Adrenal gland (tissue), 19 donors: ENCODE measurements at places on chromosomes 3 and 15.

- no peak for DNase-seq
Measured at GRCh38 chr3:66598168-66598567, 97.3 kb upstream of the LRIG1 start.

GRCh38 chr3:52022323-52023100 is 26.8 kb upstream of the RPL29 start:
- no peak for DNase-seq

DNA sequence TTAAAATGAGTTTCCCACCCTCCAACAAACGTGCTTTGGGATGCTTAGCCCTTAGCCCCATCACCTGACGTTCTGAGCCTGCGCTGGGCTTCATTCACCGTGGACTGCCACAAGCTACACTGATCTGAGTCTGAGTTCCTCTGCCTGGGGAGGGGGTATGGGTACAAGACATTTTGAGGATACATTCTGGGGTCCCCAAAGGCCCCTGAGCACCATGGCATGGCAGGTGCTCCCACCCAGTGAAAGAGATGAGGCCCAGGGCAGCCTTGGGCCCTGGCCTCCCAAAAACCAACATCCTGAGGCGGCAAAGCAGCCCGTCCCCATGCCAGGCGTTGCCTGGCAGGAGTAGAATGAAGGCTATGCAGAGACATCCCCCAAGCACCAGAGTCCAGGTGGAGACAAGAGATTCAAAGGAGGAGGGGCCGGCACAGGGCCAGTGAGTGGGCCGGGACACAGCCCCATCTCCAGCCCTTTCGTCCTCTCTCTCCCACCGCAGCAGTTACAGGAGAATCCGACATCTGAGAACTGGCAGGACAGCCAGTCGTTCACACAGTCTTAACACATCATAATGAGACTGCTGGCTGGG is 74.5 kb downstream of the VGLL4 start:
- DNase-seq, result no peak

DNA sequence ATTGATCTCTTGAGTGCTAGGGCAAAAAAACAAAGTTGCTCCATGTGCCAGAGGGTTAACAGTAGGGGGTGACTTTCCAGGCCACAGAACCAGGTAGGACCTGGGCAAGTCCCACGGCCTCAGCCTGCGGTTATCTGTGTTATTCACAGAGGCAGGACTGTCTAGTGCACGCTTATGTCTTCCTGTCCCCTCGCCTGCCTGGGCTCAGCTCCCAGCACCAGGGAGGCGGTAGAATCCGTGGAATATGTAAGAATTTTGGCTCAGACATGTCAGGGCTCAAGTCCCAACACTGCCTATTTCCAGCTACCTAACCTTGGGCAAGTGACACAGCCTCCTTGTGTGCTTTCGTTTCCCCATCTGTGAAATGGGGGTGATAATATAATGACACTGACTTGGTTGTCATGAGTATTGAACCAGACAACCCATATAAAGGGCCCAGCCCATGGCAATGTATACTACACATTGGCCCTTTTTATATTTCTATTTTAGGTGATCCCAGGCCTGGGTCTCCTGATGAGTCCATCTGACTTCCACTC is 44.3 kb upstream of the FLNB start:
- DNase-seq, result no peak

GRCh38 chr3:166367947-166368533 is 530.8 kb upstream of the BCHE start:
- DNase-seq, result no peak

GRCh38 chr15:89501646-89502045 is 5.3 kb upstream of the RHCG start:
- DNase-seq, result no peak

GRCh38 chr15:37098468-37099318 is 1.7 kb downstream of the MEIS2 start:
- DNase-seq, result peak; percentile 67

- peak; percentile 24 for DNase-seq
Measured at GRCh38 chr15:93861956-93862741, 369.2 kb upstream of the MCTP2 start.

DNA sequence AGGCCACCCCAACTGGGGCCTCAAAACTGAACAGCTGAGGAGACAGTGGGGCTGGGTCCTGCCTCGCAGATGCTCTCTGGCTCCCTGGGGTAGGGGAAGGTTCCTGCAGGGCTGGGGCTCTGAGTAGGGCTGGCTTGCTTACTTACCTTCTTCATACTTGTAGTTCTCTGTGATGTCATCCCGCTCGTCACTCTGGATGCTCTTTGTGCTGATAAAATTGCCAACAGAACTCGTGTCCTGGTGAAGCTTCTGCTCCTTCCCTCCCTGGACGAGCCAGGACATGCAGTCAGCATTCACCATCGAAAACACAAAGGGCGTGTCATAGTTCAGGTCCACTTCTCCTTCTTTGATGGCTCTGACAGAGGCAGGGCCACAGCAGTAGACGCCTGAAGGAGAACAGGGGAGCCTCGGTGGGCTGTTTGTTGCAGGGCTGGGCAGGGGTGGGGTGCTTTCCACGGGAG is 17.9 kb upstream of the EPB42 start:
- DNase-seq, result no peak

DNA sequence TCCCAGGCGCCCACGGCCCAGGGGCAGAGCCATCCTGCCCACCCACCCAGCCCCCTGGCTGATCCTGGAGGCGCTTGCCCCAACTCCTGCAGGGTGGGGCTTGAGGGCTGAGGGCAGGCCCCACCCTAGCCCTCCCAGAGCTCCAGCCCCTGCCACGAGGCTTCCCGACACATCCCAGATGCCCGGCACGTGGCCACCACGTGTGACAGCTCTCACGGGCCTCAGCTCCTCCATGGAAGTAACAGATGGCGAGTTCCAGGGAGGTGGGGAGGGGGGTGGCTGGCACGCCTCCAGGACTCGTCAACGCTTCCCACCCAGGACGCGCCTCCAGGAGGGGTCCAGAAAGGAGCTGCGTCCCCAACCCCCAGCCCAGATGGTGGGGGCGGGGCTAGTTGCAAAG is 29.1 kb downstream of the PLXND1 start:
- DNase-seq, result no peak

DNA sequence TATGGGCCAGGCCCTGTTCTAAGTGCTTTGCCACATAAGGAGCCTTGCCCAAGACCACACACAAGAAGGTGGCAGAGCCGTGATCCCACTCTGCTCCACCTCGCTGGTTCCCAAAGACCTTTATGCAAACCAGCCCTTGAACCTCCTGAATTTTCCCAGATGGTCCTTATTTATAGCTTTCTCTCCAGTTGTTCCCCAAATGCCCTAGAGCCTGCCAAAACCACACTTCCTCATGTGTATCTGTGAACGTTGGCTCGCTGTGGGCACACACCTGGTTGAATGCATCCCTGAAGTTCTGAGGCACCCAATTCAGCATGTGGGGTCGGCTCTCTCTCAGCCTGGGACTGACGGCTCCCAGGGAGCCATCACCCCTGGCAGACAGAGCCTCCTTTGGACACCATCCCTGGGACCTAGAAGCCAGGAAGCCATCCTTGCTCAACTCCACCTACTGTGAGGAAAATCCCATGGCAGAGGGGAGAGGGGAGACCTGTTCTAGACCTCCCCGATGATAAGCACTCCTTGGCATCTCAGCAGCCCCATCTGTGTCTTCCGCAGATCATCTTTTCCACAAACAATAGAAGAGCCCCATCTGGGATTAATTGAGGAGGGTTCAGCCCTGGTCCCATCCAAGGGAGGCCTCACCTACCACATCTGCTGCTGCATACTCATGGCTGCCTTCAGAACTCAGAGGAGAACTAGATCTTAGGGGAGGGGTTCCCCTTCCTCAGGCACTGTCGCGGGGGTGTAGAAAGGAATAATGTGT is 42.3 kb upstream of the LIMD1 start:
- no peak for DNase-seq

DNA sequence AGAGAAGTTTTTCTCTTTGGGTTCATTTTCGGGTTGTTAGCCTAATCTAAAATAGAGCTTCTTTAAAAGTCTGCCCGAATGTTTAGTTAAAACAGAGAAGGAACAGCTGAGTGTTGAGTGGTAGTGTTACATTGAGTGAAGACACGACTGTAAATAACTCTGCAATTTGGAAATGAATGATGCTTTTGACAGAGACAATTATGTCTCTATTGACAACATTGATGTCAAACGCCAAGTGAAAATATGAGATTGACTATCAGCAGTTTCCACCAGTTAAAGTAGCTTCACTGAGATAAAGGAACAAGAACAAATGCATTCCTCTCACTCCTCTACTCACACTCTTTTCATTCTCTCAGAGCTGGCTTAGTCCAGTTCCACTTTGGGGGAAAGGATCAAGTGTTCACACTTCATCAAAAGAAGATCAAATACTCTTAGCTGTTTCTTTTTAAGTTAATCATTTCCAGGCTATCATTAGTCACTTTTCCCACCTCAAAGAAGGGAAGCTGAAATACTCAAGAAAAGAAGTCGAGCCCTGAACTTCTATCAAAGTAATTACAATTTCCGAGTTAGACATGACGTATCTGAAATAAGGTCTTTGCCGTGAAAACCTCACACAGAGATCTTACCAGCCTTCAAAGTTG is 399.1 kb upstream of the DPH6 start:
- DNase-seq, result no peak

DNA sequence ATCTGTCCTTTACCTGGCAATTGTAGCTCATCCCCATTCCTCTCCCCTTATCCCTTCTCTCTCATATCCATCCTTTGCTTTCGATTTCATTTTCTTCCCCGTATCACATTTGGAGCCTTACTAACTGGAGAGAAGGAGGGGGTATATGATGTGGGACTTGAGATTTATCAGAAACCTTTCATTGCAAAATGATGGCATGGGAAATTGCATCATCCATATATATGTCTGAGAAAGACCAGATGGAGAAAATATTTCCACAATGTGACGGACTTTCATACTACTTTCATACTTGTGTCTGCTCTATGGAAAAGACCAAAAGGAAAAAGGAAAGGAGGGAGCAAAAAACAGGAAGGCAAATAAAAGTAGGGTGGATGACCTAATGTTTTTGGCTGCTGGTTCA is 675.2 kb downstream of the AGBL1 start:
- no peak for DNase-seq

GRCh38 chr3:18426597-18427193 is 1.6 kb upstream of the SATB1 start:
- DNase-seq, result no peak

- no peak for DNase-seq
Measured at GRCh38 chr15:38335116-38335515, 82.5 kb downstream of the SPRED1 start.

DNA sequence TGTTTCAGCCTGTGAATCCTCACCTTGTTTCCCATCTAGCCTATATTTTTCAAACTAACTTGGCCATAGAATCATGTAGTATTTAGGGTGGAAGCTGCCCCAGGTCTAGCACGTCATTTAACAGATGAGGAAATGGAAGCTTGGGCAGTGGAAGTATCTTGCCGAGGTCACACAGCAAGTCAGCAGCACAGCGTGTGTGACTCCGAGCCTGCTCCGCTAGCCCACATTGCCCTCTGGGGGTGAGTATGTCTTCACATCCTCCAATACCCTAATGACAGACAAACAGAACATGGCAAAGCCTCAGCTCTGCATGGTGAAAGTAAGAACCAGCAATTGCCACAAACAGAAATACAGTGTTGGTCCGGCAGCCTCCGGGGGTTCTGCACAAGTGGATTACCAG is 2.2 kb upstream of the CCR5 start:
- DNase-seq, result peak; percentile 39

GRCh38 chr3:12962292-12962691 is 110.9 kb downstream of the IQSEC1 start:
- DNase-seq, result no peak

DNA sequence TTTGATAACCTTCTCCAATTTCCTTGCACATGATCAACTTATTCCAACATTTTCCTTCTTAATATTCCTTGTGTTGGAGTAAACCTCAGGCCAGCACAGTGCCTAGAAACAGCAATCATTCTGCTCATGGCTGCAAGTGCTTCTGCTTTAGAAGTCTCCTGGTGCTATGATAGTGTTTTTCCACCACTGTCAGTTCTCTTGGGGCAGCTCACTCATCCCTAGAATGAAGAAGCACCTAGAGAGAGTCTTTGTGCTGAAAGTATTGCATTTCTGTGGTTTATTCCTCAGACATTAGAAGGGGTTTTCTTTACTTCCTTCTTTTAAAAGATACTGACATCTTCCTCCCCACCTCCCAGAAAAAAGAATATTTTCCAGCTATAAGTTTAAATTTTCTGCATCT is 183.5 kb downstream of the RYR3 start:
- DNase-seq, result no peak

GRCh38 chr15:63370764-63371163 is 10.9 kb downstream of the CA12 start:
- no peak for DNase-seq

DNA sequence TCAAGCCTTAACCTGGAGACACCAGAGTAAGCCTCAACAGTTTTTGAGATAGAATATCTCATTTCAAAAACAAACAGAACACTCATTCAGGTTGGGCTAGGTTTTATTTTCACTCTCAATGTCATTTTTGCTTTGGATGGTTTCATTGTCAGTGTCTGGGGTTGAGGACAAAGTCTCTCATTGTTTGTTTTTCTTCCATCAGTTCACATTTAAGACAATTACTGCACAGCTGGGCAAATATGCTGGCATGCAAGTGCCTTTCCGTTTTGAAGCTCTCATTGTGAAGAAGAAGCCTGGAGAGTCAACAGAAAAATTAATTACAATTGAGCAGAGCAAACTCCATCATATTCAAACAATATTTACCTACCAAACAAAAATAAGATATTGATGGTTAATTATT is 1050.0 kb downstream of the TBL1XR1 start:
- no peak for DNase-seq

GRCh38 chr3:65568497-65568896 is 470.2 kb downstream of the MAGI1 start:
- DNase-seq, result no peak

DNA sequence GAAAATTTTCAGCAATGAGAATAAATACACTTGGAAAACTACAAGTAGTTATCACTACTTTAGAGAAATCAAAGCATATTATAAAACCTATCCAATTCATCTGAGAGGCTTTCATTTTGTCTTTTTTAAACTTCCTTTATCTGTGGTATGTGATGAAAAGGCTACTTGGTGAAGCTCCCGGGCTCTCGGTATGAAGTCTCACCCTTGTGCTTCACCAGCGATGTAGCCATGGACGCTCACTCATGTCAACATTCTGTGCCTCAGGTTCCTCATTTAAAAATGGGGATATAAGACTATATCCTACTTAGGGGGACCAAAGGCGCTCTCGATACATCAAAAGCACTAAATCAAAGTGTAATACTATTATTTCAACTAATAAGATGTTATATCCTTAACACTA is 14.9 kb downstream of the SATB1 start:
- DNase-seq, result no peak

- peak; percentile 66 for DNase-seq
Measured at GRCh38 chr3:58217209-58217811, 6.5 kb upstream of the DNASE1L3 start.

DNA sequence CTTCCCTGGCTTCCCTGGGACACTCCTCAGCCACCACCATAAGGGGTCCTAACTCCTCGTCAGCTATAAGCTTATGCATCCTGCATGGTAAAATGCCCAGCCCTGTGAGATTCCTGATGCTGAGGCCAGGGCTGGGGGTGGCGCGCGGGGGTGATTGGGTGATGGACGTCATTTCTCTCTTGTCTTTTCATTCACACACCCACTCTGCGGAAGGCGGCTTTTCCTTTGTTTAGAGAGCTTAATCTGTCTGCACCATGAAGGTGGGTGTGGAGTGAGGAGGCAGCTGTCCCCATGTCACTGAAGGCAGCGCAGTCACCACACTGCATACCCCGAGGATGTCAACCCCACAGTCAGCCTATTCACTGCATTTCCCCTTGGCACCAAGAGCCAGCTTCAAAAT is 110.0 kb upstream of the NSMCE3 start:
- no peak for DNase-seq

- no peak for DNase-seq
Measured at GRCh38 chr3:48819234-48820221, 28.1 kb downstream of the PRKAR2A start.
